Glomerular endothelial cell (primary cell): ENCODE measurements at places on chromosomes 11 and 22.

DNA sequence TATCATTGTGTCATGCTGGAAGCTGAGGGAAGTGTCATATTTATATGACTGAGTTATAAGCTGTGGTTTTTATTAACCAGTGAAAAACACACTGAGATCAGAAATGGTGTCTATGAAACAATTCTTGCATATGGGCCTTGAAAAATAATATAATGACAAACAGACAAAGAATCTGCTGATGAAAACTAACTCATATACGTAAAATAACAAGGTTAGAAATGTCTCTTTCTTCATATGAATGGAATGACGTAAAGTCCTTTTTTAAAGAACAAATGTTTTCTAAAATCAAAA lies 48.8 kb upstream of the PHF21B start:
- no peak for DNase-seq

DNA sequence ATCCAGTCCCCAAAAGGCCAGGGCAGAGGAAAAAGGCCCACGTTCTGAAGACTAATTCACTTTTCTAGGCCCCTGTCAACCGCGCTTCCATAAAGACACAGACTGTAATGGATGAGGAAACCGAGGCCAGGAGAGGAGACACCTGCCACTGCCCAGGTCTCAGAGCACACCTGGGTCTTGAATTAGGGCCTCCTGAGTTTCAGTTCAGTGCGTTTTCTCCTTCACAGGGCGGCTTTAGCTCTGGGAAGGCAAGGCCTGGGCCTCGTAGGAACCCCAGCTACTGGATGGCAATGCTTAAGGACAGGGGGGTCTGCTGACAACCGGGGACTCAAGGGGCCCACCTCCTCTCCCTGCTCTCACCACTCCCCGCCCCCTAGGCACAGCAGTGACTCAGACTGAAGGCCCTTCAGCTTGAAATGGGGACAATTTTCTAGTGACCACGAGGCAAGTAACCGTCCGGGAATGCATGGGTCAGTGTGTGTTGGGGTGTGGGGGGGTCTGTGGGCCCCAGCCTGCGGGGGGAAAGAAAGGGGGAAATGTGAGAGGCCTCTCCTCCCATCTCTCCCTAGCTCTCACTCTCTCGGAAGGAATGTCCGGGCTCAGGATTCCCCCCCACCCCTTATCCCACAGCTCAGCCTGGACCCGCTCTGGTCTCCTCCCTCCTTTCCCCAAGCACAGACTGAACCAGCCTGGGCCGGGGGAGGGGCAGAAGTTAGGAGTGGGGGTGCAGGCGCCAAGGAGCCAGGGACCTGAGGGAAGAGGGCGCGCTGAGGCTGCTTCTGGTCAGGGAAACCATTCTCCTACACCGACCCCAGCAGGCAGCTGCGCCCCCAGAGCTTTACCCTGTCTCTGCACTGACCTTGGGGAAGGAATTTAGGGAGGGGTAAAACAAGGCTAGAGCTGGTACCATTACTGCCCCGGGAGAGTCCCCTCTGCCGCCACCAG lies 17.2 kb downstream of the CREB3L1 start:
- DNase-seq: no peak

GRCh38 chr11:19800162-19800561 lies 87.5 kb downstream of the NAV2 start:
- DNase-seq: no peak

DNA sequence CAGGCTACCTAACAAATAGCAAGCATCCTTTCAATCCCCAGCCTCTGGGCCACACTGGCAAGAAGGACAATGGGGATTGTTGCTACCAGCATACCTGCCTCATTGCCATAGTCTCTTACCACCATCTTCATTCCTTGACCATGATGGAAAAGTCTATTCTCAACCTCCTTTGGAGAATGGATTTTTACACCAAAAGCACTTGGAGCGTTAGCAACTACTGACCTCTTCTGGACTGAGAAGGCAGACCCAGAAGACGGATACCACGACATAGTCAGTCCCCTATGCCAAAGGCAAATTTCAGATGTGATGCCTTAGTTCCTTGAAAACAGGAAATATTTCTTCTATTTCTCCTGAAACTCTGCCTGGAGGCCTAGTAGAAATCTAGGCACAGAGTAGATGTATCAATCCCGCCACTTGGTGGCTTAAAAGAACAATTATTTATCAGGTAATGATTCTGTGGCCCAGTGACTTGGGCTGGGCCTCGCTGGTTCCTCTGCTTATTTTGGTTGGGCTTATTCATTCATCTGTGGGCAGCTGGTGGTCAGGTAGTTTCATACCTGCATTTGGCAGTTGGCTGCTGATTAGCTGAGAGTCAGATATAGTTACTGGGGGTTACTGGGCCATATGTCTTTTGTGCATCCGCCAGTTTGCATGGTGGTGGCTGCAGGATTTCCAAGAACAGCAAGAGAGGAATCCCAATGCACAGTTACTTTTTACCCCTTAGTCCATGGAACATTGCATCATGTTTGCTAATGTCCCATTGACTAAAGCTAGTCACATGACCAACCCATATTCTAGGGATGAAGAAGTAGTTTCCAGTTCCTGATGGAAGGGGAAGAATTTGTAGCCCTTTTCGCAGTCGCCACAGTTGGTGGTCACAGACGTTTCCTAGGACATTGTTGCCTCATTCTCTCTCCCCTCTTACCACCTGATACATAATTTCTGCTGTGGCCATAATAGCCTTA lies 75.2 kb downstream of the DHCR7 start:
- no peak for DNase-seq

DNA sequence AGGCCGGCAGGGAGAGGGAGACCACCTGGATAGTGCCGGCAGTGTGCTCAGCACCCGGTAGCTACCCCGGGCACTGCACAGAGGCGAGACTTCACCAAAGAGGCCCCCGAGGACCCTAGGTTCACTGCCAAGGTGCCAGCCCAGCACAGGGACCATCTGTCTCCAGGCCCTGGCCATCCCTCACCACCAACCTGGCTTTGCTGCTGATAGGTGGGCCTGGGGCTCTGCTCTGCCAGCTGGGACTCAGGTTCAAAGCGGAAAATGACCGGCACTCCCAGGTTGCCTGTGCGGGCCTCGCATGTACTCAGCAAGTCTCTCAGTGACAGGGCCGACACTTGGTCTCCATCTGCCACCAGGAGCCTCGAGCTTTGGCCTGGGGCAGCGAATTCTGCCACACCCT lies 812.2 kb downstream of the BRD1 start:
- no peak for DNase-seq

- no peak for DNase-seq
Observed at GRCh38 chr11:1667906-1668305, 29.1 kb upstream of the KRTAP5-6 start.

GRCh38 chr11:43951231-43951630 lies 8.8 kb downstream of the C11orf96 start:
- DNase-seq: no peak

- no peak for DNase-seq
Observed at GRCh38 chr11:77879218-77879617, 58.3 kb downstream of the AAMDC start.

DNA sequence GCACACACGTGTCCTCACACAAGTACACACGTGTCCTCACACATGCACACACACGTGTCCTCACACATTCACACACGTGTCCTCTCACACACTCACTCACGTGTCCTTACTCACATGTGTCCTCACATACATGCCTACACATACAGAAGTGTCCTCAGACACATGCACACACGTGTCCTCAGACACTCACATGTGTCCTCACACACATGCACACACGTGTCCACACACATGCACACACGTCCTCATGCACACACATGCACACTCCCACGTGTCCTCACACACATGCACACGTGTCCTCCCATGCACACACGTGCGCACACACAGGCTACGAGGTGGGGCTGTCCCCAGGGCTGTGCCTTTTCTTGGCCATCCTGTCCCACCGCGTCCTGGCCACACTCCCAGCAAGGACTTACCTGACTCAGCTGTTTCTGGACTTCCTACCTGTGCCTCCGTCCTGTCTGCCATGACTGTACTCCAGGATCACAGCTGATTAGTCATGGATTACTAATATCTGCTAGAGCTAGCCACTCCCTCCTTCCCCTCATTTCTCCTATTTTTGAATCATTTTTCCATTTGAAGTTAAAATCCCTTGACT lies 990.2 kb downstream of the BRD1 start:
- DNase-seq: no peak

DNA sequence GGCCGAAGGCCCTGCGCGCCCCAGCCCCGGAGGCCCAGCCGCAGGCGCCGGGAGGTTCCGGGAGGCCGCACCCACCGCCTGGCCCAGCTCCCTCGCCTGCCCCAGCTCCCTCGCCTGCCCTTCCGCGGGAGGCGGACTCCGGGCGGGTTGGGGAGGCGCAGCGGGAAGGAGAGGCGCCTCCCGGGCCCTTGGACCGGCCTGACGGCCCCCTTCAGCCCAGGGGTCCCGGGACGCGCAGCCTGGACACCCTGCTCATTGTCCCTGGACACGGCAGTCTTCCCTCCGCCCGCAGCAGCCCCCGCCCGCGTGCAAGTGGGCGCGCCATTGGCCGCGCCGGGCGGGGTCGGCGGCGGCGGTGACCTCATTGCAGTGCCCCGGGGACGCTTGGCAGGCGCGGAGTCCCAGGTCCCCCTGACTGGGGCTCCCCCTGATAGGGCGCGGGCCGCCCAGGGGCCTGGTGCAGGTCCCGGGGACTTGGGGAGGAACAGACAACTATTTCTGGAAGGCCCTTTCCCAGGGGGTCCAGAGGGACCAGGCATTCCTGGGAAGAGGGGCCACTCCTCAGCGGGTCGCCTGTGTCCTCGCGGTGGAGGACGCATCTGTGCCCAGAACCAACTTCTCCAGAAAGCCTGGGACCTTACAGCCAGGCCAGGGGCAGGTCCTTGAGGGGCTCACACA lies 501 bp downstream of the CD151 start:
- DNase-seq: no peak

DNA sequence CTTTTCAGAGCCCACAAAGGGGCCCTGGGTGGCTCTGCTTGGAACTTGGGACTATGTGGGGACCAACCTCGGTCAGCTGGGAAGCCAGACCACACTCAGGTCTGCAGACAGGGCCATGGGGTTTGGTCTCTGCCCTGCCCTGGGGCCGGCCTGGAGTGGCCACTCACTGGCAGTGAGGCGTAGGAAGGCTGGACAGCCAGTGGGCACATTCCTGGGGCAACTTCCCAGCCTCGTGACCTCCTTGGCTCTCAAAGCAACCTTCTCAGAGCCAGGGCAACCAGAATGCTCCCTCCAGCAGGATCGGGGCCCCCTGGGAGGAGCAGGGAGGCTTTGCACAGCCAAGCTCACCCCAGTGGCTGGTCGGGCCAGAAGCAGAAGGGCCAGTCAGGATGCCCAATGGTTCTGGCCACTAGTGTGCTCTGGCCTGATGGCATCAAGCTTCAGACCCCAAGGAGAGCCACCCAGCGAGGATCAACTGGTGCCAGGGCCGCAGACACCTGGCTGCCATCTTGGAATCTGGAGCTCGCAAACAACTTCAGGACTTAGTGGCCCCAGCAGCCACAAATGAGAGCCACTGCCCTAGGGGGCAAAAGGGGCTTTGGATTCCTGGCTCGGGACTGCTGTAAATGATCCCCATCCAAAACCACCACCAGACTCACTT lies 87.1 kb downstream of the MYEOV start:
- no peak for DNase-seq

DNA sequence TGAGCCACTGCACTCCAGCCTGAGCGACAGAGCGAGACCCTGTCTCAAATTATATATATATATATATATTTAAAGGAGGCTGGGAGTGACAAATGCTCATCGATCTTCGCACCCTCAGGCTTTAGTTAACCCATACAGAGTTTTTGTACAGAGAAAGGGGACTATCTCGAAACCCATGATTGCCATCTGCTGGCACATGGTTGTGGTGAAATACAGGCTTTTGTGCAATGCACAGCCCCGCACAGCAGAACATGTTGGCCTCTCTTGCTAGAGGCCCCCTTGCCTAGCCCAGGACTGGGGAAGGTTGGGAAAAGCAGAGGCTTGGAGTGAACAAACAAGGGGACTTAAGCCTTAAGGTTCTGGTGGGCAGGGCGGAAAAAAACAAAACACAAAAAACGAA lies 3.6 kb downstream of the MYBPC3 start:
- DNase-seq: no peak

- no peak for DNase-seq
Observed at GRCh38 chr11:12909879-12910278, 99.2 kb upstream of the RASSF10 start.

- no peak for DNase-seq
Observed at GRCh38 chr11:84430661-84431060, 1144.5 kb upstream of the CCDC90B start.

DNA sequence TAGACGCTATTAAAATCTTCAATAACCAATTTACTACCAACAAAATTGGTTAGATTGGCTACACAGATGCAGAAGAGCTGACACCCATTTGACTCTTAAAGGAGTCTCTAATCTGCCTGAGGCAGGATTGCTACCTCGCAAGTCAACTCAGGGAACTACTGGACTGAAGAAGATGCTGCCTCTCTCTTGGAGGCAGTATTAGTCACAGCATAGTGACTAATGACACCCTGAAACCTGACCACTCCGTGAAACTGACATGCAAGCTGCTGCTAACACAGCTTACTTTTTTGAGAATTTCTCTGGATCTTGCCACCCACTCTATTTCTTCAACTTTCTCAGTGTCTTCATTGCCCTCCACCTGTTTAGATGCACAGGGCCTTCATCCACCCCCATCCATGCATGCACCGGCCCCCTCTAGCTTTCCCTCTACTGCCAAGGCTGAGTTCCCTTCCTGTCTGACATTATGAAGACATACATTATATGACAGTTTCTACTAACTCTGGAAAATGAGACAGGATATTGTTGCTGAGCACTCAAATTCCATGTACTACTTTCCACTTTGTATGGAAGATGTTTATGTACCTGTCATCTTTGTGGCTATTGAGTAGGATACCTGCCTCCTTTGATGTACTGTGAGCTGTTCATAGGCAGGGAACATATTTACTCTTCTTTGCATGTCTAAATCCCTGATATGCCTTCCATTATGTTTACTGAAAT lies 183.2 kb downstream of the MSANTD4 start:
- no peak for DNase-seq

DNA sequence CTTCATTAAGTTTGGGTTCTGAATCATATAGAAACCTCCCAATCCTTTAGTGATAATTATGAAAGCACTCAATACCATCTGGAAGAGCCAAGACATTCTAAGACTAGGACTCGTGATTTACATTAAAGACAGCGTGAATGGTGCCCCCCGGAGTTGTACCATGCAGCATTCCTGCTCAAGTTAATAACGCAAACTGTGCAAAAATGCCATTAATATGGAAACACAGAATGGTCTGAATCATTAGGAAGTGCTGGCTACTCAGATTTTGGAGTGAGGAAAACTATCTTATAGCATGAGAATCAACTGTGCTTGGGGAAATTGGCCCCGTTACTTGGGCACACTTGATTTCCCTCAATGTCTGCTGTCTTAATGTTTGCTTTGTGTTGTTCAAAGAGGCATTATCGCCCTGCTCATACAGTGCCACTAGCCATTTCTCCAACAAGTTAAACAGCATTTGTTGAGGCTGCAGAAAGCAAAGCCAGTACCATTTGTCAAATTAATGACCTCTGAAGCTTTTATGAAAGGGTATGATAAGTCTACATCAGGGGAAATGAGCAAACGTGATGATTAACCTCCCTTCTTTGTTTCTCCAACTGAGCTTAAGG lies 18.5 kb upstream of the TPH1 start:
- DNase-seq: no peak
